Panc1 (cell line): ENCODE measurements at places on chromosomes 6 and 20. TPM values are rescaled to one million over a fixed set of nuclear protein-coding genes. Genes with fewer than 3 reads are reported as not detected.

DNA sequence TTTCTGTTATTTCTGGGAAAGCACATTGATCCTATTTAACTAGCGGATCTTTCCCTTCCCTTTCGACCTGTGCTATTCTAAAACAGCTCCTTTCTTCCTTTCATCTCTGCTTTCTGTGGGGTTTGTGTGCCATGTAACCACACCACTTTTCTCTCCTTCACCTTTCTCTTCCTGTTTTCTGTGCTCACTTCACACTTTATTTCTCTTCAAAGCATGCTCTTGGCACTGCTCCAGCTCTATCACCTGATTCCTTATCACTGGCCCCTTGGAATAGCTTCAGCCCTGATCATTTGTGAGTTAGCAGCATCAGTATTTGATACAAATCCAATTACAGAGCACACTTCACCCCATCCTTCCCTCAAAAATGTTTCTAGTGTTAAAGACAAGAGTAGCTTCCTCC lies 8.1 kb upstream of the METTL24 start:
- DNase-seq = no peak

- no peak for DNase-seq
Observed at GRCh38 chr6:113104951-113105350, 752.2 kb upstream of the MARCKS start.

- no peak for DNase-seq
Observed at GRCh38 chr6:150531957-150532356, 67.7 kb upstream of the PLEKHG1 start.

DNA sequence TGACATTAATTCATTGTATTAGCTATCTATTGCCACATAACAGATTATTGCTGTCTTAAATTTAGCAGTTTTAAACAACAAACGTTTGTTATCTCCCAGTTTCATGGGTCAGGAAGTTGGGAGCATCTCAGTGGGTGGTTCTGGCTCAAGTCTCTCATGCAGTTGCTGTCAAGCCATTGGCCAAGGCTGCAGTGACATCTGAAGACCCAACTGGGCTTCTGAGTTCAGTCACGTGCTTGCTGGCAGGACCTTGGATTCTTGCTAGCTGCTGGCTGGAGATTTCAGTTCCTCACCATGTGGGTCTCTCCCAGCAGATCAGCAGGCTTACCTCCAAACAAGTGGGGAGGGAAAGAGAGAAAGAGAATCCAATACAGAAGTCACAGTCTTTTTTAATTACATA lies 152.6 kb upstream of the EXOC2 start:
- no peak for DNase-seq

GRCh38 chr6:7528565-7528964 lies 12.9 kb upstream of the DSP start:
- DNase-seq = no peak

RSPH4A gene
- total RNA-seq = 0.44 TPM

KIAA1755 gene
- total RNA-seq = 0.08 TPM

GRCh38 chr6:69802995-69803394 lies 6.2 kb upstream of the LMBRD1 start:
- no peak for DNase-seq

DNA sequence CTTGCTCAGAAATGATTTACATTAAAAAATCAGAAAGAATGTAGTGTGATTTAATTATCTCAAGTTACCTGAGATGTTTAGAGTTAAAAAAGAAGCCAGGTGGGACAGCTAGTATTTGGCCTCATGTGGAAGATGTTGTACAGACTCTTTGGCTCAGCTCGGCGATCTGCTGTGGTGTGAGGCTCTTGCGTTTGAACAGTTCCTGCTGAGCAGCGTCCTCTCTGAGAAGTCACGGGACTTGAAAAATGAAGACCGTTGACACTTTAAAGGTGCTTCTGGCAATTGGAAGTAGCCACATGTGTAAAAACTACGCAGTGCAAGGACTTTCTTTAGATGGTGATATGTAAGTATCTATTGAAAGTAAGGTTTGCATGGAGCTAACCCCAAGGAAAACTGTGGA lies 169.0 kb downstream of the BACH2 start:
- no peak for DNase-seq

- DNase-seq = no peak
Observed at GRCh38 chr20:62508641-62509051, 32.9 kb upstream of the GATA5 start.

- DNase-seq = no peak
Observed at GRCh38 chr6:42250274-42250931, 32.7 kb upstream of the MRPS10 start.

DNA sequence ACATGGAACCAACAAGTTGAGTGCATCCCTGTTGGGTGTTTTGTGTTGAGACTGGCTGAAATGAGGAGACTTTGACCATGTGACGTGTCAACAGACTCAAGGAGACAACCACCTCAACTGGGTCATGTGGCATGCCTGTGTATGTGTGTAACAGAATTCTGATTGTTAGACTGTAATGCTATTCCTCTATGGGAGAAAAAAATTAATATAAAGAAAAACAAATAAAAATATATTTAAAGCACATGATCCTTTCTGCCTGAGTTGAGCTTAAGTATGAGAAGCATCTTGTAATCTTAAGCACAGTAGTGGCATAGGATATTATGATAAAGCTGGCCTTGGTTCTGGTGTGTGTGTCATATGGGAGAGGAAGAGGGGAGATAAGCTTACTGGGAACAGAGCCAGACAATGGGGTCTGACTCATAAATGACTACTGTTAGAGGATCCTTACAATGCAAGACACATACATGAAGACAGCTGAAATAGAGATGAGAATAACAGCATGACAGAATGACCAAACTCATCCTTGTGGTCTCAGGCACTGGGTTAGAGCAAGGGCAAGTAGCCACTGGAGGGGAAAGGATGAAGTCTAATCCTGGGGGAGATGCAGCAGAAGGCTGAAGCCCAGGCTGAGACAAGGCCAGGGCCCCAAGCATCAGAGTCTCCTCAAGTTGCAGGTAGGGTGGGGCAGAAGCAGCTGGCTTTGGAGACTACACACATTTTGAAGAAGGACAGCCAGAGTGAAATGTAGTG lies 9.2 kb downstream of the TP53INP2 start:
- DNase-seq = peak; percentile 91

- DNase-seq = no peak
Observed at GRCh38 chr6:44061375-44062104, 65.7 kb downstream of the MRPL14 start.

GRCh38 chr6:87664921-87665485 lies 37.0 kb downstream of the AKIRIN2 start:
- DNase-seq = no peak

DEFB132 gene
- 0.10 TPM for total RNA-seq

GRCh38 chr6:3755637-3756545 lies 4.4 kb upstream of the PXDC1 start:
- DNase-seq = no peak

GPSM3 gene
- total RNA-seq = 2.0 TPM

SMLR1 gene
- 0.08 TPM for total RNA-seq

DNA sequence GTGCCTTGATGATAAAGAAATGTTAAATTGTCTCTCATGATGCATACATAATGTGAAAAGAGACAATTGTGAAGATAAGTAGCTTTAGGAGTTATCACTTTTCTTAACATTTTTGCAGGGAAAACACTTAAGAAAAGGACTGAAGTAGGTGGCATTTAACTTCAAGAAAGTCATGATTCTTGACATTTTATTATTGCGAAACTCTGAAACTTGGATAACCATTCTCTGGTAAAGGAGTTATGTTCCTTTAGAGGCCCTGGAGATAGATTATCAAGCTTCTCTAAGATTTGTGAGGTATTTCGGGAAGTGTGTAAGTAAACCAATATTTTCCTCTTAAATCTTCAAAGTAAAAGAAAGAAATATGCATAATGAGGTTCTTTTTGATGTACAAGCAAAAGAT lies 38.5 kb downstream of the HTR1B start:
- no peak for DNase-seq

- DNase-seq = no peak
Observed at GRCh38 chr6:84731401-84731800, 33.0 kb downstream of the TBX18 start.

GRCh38 chr20:32056708-32057483 lies 4.9 kb downstream of the HCK start:
- DNase-seq = no peak

- DNase-seq = no peak
Observed at GRCh38 chr20:47353239-47353691, 3.2 kb downstream of the ZMYND8 start.

DNA sequence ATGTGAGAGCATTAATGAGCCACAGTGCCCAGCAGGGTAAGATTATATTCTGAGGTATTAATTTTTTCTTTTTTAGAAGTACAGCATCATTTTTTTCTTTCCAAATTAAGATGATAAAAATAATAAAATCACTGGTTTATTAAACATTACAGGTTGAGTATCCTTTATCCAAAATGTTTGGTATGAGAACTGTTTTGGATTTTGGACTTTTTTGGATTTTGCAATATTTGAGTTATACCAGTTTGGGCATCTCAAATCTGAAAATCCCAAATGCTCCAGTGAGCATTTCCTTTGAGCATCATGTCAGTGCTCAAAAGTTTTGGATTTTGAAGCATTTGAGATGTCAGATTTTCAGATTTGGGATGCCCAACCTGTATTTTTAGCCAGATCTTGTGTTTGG lies 44.4 kb downstream of the ENPP1 start:
- DNase-seq = no peak

LHFPL5 gene
- not detected for total RNA-seq

TTBK1 gene
- 0.10 TPM for total RNA-seq

- DNase-seq = no peak
Observed at GRCh38 chr6:167441715-167442206, 116.9 kb downstream of the TTLL2 start.

DNA sequence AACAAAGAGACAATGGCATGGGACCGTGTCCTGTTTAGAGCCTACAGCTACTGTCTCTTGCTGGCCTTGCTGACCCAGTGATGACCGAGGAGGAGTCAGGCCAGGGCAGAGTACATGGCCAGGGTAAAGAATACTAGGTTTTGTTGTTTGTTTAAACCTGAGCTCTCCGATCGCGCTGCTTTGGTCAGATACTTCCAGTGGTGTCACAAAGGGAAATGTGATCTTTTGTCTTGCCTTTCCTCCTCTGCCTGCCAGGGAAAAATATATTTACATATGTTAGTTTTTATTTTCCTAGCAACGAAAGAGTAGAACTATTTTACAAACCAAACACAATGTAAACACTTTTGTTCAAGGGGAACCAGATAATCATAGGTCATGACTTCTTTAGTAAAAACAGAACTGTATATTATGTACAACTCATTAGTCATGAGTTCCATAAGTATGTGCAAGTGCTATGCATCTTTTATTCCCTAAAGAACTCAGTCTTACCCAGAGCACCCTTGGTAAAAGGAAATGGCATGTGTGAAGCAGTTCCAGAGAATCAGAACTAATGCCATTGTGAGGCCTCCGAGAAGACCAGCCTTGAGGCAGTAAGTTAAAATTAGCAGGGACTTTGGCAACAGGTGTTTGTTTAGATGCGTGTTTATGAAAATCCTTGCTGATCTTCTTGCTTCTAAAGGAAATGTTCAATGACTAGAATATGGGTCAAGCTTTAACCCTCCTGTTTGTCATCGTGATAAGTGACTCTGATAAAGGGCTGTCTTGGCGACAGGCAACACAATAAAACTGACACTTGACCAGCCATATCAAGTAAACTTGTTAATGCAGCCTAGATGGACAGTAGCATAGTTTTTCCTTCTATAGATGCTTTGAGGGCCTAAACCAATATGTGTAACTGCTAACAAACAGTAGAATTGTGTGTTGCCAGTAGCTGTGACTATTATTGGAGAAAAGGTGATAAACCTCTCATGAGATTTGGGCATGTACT lies 204.6 kb downstream of the NKAIN2 start:
- DNase-seq = no peak

DNA sequence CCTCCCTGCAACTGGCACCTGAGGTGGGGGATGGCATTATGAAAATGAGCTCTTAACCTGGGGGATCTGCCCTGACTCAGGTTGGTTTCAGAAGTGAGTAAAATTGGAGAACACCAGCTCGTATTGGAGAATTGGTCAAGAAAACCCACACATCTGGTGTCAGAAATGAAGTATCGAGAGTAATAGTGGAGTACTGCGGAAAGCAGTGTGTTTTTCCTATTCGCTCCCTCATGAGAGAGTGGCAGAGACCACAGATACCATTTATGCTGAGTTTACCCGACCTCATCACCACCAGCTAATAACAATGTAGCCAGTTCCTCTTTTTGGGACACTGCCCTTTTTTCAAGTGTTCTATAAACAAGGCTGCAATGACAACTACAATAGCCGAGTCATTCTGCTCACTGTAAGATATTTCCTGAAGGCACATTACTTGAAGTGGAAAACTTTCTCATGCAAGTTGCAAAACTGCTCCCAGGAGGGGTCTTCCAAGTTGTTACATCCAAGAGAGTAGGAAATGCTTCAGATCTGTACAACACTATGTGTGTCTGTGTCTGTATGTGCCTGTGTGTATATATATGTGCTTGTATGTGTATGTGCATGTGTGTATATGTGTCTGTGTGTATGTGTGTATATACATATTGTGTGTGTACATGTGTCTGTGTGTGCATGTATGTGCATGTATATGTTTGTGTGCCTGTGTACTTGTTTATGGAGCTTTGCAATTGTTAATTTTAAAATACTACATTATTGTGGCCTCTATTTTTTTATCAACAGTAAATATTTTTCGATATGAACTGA lies 106.0 kb upstream of the CST7 start:
- no peak for DNase-seq

CENPB gene
- total RNA-seq = 154 TPM

DNA sequence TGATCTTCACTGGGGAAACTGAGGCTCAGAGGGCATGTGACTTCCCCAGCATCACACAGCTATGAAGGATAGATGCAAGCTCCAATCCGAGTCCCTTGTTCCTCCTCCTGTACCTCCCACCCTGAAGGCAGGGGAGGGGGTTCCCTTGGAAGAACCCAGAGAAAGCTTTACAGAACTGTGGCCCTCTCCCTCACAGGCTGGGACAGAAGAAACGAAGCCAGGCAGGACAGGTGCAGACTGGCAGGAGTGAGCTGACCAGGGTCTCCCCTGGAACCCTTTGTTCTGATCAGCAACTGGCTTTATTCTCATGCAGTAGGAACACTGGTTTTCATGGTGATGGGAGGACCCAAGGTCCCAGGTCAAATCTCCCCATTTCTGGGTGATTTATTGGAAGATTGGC lies 90.2 kb downstream of the TMEM242 start:
- no peak for DNase-seq

- no peak for DNase-seq
Observed at GRCh38 chr6:14537030-14537429, 419.5 kb downstream of the CD83 start.

DNA sequence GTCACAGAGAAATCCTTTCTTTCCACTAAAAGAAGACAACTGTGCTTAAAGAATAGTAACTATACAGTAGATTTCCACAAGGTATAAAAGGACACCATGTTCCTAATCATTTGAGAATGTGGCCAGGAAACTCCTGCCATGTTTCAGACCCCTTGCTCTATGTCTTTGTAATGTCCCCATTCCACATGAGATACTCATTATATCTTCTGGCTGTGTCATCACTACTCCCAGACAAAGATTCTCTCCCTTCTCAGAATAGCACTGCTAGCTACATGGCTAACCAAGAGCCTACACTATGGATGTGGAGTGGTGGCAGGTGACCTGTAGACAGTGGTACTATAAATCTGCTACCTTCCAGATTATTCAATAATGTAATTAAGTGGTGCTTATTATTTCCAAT lies 218.1 kb upstream of the MCHR2 start:
- DNase-seq = no peak

PRR18 gene
- 0.23 TPM for total RNA-seq

- DNase-seq = no peak
Observed at GRCh38 chr20:9551808-9552550, 37.6 kb downstream of the LAMP5 start.

GRCh38 chr6:16985513-16986284 lies 116.2 kb upstream of the STMND1 start:
- DNase-seq = no peak
